ENCODE measurements at places on chromosomes 1 and 21.

- DNase-seq: no peak
Observed at GRCh38 chr1:157237981-157238380, 99.8 kb upstream of the ETV3 start.

- DNase-seq: no peak
Observed at GRCh38 chr1:11967028-11967547, 13.2 kb upstream of the MFN2 start.

- DNase-seq: peak; percentile 93
Observed at GRCh38 chr1:87331365-87332241, 2.9 kb downstream of the LMO4 start.

- DNase-seq: peak; percentile 61
Observed at GRCh38 chr1:30807318-30808066, 49.9 kb upstream of the LAPTM5 start.

- no peak for DNase-seq
Observed at GRCh38 chr21:42784276-42784675, 95.1 kb downstream of the WDR4 start.

- no peak for DNase-seq
Observed at GRCh38 chr1:36845802-36846201, 188.5 kb downstream of the GRIK3 start.

GRCh38 chr1:178048426-178048825 lies 45.5 kb upstream of the RASAL2 start:
- no peak for DNase-seq
